ENCODE measurements at places on chromosomes 3 and 15.

- DNase-seq, result no peak
Observed at GRCh38 chr3:127441764-127442163, 148.8 kb downstream of the TPRA1 start.

- no peak for DNase-seq
Observed at GRCh38 chr15:49901321-49901720, 217.7 kb downstream of the ATP8B4 start.

GRCh38 chr15:68542348-68542747, 36.4 kb upstream of the CORO2B start:
- DNase-seq, result no peak

- DNase-seq, result no peak
Observed at GRCh38 chr3:51382947-51383578, 2.0 kb upstream of the MANF start.

- no peak for DNase-seq
Observed at GRCh38 chr15:88674661-88675060, 35.8 kb downstream of the ISG20 start.

GRCh38 chr15:78904599-78905358, 32.1 kb downstream of the MORF4L1 start:
- no peak for DNase-seq

Data from stimulated activated CD4-positive, alpha-beta T cell treated with anti-CD3 and anti-CD28 coated beads, Interleukin-2, amount 100 ng/mL, for 24 hours (primary cell).